ENCODE measurements at places on chromosomes 11 and 22.

GRCh38 chr11:3197044-3197695, 21.4 kb downstream of the MRGPRG start:
- no peak for DNase-seq

DNA sequence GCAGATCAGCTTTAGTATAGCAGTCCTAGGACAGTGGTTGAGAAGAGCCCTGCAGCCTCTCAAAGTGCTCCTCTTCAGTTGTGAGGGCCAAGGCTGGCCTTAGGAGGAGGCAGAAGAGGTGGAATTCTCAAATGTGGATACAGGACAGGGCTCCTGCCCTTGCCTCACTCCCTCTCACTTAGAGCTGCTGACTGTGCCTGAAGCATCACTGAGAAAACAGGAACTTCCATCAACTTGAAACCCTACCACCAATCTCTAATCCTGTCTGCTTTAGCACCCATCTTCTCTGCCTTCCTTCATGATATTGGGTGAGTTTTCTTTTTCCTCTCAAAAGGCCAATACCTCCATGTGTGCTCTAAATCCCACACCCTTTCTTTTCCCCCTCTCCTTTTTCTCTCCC, 14.4 kb upstream of the UCP3 start:
- DNase-seq, result no peak

DNA sequence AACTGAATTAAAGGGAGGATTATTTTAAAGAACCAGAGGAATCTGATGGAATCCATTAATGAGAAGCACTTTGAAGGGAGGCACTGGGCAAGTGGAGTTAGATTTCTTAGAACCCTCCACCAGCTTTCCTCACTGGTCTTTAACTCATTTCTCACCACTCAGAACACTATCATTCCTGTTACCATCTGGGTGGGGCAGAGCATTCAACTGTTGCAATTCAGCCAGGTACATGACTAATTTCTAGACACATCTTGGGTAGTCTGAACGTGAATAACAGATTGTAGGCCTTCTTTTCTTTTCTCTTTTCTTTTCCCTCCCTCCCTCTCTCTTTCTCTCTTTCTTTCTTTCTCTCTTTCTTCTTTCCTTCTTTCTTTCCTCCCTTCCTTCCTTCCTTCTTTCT, 15.5 kb upstream of the MMP1 start:
- no peak for DNase-seq

DNA sequence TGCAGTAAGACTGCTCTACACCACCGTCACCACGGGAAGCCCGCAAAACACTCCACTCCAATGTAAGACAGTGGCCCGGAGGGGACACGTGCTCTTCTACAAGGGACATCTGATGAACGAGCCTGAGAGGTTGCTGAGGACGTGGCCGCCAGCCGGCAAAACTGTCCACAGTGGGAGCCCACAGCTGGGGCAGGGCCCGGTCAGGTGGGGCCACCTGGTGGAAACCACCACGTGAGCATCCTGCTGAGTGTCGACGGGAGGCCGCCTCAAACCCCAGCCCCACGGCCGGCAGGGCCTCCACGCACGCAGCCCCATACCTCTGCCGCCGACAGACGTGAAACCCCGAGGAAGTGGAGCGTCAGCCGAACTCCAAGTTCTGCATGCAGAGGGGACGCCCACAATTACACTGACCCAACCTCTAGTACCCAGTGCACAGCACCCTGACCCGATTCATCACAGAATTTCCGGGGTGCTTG, 42.6 kb downstream of the BRD1 start:
- no peak for DNase-seq

DNA sequence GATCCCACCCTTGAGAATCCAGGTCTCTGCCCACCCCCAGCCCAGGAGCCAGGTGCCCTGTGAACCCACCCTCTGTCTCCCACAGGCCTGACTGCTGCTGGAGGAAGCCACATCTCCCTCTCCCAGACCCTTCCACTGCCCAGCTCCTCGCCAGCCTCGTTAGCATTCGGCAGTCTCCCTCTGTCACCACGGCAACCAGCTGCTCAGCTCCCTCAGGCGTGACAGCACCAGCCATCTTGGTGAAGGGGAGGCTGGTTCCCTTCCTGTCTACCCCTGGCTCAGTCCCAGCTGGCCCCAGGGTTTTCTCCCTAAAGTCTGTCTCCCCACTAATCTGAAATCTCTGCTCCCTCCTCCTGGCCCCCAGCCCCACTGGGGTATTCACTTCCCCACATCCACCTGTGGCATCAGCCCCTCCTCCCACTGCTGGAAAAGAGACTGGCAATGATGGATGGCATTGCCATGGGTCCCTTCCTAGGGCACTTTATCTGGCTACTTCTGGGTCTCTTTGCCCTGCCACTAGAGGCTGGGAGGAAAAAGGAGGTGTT, 28.1 kb downstream of the NRXN2 start:
- peak; percentile 31 for DNase-seq

- DNase-seq, result no peak
Observed at GRCh38 chr11:15927196-15927863, 429.0 kb downstream of the SOX6 start.

DNA sequence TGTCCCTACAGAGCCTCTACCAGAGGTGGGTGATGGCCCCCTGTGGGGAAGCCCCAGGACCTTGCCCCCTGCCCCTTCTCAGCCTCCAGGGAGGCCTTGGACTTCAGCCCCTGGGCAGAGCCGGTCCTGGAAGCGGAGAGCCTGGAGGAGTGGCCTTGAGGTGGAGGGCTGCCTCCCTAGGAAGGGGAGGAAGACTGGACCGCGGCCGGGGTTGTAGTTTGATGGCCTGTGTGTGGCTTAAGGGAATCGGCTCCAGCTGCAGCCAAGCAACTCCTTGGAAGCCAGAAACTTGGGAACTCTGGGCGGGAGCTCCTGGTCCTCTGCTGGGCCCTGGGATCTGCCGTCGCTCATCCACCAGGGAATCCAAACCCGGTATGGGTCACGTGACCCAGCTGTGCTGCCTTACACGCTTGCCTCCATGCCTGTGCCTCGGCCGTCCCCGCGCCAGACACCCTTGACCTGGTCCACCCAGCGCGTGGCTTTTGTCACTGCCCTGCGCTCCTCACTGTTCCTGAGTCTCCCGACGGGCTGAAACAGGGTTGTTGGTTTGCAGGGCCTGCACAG, 23.5 kb upstream of the ARHGAP8 start:
- DNase-seq, result no peak

DNA sequence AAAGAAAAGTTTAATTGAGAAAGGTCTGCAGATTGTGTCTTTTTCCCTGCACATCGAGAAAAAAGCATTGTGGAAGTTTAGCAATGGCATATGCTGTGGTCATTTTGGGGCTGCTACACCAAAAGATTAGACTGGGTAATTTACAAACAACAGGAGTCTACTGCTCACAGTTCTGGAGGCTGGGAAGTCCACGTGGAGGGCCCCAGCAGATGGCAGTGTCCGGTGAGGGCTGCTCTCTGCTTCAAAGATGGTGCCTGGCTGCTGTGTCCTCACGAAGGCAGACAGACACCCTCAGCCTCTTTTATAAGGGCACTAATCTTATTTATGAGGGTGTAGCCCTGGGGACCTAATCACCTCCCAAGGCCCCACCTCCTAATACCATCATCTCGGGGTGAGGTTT, 21.1 kb downstream of the PHF21B start:
- no peak for DNase-seq

DNA sequence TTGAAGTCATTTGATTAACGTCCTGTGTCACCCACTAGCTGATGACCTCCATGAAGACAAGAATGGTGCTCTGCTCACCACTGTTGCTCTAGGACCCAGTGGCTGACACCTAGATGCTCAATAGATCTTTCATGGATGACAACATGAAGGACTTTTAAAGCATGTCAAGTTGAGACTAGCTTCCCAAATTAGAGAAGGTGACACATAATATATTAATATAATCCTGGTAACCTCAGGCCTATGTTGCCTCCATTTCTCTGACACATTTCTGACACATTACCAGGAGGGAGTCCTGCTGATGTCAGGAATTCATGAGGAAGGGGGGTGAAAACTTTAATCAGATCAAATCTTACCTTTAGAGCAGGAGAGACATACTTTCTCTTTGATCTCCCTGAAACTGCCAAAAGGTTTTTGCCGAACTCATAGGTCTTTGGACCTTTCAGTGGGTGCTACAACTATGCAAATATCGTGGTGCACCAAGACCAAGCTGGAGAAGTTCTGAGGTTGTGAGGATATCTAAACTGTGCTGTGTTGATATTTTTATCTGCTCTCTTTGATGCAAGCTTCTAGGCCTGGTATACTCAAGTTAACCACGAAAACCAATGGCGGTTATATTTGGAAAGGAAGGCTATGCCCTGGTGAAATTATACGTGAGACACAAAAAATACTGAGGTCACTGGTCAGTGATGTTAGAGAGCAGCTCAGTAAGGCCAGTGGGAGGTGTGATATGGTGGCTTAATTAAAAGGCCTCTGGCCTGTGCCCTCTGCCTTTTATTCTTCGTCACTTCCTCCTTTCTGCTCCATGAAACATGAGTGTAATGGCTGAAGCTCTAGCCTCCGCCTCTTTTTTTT, 13.2 kb upstream of the AMPD3 start:
- peak; percentile 56 for DNase-seq

- peak; percentile 56 for DNase-seq
Observed at GRCh38 chr22:38316364-38317121, 690 bp downstream of the CSNK1E start.

- no peak for DNase-seq
Observed at GRCh38 chr11:68574308-68574707, 110.0 kb upstream of the GAL start.

DNA sequence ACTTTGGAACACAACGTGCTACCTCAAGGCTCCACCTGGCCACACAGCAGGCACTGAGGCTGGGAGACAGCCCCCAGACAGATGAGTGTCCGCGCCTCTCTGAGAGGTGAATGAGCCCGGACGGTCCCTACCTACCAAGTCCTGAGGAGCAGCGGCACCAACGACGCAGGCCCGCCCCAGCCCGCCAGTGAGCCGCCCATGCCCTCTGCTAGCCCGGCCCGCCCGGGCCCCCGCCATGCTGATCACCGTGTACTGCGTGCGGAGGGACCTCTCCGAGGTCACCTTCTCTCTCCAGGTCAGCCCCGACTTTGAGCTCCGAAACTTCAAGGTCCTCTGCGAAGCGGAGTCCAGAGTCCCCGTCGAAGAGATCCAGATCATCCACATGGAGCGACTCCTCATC, at the start of gene DDI1:
Gene DDI1, plus strand, starts transcription at position 53 of the 400 bp plus-strand sequence. Its CDS starts 183 bp downstream, at position 236.
- DNase-seq, result no peak

DNA sequence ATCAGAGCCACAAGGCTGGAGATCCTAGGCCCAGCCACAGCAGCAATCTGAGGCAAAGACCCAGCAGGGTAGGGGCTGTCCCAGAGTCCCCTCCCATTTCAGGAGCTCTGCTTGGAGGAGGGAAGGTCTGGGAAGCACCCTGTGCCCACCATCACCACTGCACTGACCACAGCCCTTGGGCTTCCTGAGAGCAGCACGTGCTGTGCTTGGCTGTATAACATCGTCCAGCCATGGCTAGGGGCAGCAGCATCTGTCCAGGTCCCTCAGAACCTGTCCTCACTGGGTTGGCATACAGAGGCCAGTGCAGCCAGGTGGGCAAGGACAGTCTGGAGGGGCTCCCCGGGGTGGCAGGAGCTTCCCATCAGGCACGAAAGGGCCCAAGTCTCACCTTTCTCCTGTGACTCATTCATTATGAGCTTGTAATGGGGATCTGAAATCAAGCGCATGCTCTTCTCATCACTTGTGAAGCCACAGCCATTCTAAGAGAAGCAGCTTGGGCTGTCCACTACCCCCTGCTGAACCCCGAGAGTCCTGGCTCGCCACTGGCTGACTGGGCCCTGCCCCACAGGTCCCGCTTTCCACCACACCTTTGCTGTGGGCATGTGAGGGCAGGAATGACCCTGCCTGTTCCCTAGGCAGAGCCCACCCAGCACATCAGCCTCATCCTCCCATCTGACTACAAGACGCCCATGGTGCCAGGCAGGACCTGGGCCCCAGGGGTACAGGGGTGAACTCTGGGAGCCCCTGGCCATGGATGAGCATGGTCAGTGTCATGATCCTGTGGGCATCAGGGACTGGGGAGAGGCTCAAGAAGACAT, 83.3 kb downstream of the MED15 start:
- DNase-seq, result no peak

GRCh38 chr22:36776722-36777121, 803 bp upstream of the IFT27 start:
- no peak for DNase-seq

GRCh38 chr11:46256540-46257001, 20.9 kb upstream of the CREB3L1 start:
- no peak for DNase-seq

DNA sequence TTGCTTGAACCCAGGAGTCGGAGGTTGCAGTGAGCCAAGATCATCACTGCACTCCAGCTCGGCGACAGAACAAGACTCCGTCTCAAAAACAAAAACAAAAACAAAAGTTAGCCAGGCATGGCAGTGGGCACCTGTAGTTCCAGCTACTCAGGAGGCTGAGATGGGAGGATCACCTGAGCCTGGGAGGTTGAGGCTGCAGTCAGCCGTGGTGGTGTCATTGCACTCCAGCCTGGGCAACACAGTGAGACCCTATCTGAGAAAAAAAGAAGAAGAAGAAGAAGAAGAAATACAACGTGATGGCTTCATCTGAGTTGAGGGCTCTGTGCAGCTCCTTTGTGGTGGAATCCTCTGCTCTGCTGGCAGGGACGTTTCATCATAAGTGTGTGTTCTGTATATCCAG, 10.0 kb upstream of the TNNT3 start:
- DNase-seq, result no peak

GRCh38 chr11:7186190-7186589, 65.5 kb upstream of the SYT9 start:
- no peak for DNase-seq

DNA sequence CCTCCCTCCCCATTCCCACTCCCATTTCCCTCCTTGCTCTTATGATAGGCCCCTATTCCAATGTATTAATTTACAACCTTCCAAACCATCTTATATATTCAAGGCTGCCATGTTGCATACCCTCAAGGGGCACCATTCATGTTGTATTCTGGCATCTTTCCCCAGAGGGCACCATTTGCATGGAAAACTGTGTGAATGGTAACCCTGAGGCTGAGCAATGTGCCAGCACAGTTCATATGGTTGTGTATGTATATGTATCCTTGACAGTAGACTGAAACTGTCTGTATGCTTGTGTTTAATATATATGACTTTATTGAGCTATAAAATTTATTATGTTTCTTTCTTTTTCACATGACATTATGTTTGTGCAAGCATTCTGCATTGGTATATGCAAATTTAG, 7.3 kb downstream of the RASSF10 start:
- DNase-seq, result no peak

GRCh38 chr22:25735650-25736049, 6.3 kb upstream of the MYO18B start:
- DNase-seq, result no peak

DNA sequence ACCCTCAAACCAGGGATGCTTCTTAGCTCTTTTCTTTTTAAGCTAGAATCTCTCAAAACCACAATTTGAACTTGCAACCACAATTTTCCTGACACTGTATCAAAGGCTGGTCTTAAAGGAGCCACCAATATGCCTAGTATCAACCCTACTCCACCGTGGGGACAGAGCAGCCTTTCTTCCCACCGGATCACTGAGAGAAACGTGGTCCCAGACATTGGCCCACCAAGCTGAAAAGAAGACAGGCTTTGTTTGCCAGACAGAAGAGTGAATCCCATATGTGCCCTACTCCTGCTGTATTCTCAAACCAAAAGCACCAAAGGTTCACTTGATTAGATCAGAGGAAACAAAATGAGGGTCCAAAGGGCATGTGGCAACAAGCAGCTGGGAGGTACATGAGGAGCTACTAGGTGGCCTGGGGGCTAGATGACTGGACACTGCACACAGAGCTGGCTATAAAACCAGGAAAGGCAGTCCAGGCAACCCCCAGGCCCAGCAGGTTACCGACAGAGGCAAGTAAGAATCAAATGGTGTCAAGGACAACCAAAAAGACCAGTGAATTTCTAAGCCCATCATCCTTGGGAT, 3.6 kb upstream of the VWCE start:
- no peak for DNase-seq
